Stimulated activated CD4-positive, alpha-beta T cell treated with anti-CD3 and anti-CD28 coated beads, Interleukin-15, amount 100 ng/mL, for 24 hours (primary cell): ENCODE measurements at places on chromosomes 1 and 21.

DNA sequence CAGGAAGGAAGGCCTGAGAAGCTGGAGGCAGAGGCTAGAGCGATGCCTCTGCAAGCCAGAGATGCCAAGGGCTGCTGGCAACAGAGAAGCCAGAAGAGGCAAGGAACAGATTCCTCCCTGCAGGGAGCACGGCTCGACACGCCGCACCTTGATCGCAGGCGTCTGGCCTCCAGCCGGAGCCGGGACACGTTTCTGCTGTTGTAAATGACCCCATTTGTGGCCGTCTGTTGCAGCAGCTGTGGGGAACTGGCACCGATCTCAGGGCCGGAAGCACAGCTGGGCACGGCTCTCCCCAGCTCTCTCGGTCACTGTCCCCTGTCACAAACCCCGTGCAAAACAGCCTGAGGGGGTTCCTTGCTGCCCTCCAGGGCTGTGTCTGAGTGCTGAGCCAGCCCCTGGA lies 59.6 kb downstream of the SIK1 start:
- DNase-seq, result no peak

DNA sequence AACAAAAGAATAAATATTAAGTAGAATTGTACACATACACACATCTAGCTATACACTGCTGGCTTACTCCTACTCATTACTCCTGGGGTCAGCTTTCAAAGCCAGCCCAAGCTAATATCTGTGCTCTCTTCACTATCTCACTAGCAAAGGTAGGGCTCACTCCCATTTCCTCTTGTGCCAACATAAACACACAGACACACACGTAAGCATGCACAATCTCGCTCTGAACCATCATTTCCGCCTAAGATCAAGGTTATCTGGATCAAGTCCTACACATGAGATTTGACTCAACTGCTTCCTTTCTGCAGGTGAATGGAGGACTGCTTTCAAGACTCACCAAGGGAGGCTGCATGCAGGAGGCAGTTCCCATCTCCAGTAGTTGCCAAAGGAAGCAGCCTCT lies 28.8 kb upstream of the MTMR11 start:
- DNase-seq, result no peak

GRCh38 chr1:245469734-245470133 lies 314.9 kb downstream of the KIF26B start:
- DNase-seq, result no peak

DNA sequence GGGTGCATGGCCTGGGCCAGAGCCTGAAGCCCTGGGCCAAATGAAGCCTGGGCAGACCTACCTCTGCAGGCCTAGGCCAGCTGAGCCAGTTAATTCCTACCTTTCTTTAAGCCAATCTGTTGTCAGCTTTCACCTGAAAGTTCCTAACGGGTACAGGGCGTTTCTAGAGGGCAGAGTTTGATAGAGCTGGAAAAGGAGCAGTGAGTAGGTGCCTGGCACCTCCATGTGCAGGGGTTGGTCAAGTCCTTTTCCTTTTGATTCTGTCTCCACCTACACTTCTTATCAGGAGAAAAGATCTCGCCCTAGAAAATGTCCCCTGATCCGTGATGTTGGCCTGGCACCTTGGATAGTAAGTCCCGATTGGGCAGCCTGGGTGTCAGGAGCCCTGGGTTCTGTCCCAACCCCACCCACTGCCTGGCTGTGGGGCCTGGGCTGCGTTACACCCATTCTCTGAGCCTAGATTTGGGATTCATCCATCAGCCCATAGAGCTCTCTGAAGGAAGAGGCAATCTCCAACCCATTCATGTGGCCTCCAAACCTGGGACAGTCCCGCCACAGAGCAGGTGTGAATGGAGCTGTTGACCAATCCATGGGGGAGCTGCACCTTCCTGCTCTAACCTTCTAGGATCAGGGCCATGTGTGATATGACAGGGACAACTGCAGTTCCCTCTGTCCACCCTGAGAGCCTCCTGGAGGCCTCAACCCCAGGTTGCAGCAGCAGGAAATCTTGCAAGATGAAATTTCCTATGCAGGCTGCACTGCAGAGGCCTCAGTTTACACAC lies 304.3 kb downstream of the MATN1 start:
- no peak for DNase-seq

GRCh38 chr1:112720800-112721199 lies 5.7 kb upstream of the PPM1J start:
- DNase-seq, result no peak

DNA sequence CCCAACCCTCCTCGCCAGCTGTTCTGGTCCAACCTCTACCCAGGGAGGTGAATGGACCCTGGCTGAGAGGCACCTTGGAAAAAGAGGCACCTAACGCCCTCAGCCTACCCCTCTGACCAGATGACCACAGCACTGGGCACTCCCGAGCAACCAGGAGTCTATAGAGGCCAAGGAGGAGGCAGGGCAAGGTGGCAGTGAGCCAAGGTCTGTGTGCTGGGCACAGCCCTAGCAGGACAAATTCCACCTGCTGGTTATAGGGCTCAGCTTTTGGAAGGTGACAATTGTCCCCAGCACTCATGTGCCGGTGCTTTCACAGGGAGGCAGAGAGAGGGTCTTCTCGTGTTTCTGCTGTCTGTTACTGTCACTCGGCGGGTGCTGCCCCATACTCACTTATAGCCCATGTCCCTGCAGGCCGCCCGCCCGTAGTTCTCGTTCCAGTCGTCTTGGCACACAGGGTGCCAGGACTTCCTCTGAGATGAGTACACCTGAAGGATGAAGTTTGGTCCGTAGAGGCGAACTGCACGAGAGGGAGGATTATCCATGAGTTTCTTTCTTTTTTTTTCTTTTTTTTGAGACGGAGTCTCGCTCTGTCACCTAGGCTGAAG lies 27.8 kb downstream of the TMPRSS2 start:
- no peak for DNase-seq

DNA sequence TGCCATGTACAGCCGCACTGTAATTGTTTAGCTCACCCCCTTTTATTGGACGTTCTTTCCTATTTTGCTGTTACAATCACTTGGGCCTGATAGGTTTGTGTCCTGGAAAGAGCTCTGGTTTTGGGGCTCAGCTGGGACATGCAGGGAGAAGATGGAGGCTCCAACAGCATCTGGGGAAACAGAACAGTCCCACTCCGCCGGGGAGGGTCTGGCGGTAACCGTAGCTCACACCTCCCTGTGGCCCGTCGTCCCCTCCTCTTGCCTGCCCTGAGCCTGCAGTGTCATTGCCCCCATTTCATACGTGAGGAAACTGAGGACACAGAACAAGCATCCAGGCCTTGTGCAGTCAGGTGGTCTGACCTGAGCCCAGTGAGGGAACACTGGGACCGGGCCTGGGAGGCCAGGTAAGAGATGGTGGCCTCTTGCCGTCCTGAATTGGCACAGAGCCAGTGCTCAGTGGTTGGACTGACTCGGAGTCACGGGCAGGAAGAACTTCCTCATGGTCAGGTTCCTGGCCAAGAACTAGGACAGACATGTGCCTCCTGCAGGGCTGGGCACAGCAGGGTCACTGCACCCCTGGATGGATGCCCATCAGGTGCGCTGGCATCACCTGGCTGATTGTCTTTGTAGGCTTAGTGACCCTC lies 41.8 kb downstream of the S100B start:
- DNase-seq, result no peak

GRCh38 chr21:42973309-42973990 lies 912 bp upstream of the PKNOX1 start:
- DNase-seq, result no peak
